Chondrocyte (in vitro differentiated cells): ENCODE measurements at places on chromosomes 1 and 21. TPM values are rescaled to one million over a fixed set of nuclear protein-coding genes. Genes with fewer than 3 reads are reported as not detected.

- peak overlapping the region; percentile 58 for H3K4me3 ChIP-seq
- H3K27me3 ChIP-seq: no peaks in the 10 kb centered on the region
- H3K27ac ChIP-seq: peak overlapping the region; percentile 90
- DNase-seq: no peak
Measured at GRCh38 chr1:109253803-109254620, 4.7 kb downstream of the CELSR2 start.

GRCh38 chr1:153357853-153358690 lies at the start of gene S100A9:
TSS of gene S100A9 (plus strand) at chr1:153357854. CDS start at chr1:153358284, 430 bp downstream.
- no peak for DNase-seq
- H3K4me3 ChIP-seq: no peak within 1 kb of the TSS
- no peak within 1 kb of the TSS for H3K27ac ChIP-seq
- H3K27me3 ChIP-seq: peaks cover 41% of the 10 kb centered on the region
- H3K4me1 ChIP-seq: no peaks in the 10 kb centered on the region

DNA sequence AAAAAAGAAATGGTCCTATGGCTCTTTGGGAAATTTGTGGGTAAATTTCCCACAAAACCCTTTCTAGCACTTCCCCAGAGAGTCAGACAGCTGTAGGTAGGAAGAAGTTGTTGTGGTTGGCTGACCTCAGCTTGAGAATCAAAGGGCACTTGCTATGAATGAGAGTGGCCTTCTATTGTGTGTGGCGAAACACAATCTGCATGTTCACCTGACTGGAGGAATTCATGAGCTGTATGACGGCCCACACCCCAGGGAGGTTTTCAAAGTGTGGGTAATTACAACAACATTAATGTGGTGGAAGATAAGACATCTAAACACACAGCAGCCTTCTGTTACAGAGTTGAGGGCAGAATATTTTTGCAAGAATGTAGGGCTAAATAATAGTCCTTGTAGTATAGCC lies 38.8 kb downstream of the NGF start:
- no peak for DNase-seq
- H3K27ac ChIP-seq: peak overlapping the region; percentile 67
- H3K27me3 ChIP-seq: no peaks in the 10 kb centered on the region
- peaks cover 90% of the 10 kb centered on the region for H3K4me1 ChIP-seq
- peaks cover 13% of the 10 kb centered on the region for H3K36me3 ChIP-seq

DNA sequence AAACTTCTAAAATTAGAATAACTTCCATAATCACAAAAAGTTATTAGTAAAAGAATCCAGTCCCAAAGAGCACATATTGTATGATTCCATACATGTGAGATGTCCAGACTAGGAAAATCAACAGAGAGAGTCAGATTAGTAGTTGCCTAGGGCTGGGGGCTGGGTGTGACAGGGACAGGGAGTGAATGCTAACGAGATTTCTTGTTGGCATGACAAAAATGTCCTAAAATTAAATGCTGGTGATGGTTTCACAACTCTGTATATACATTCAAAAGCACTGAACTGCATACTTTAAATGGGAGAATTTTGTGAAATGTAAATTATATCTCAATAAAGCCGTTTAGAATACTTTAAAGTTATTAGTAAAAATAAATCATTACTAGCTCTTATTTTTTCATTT lies 92.2 kb downstream of the SLC44A5 start:
- peaks cover 12% of the 10 kb centered on the region for H3K27me3 ChIP-seq
- DNase-seq: no peak

GRCh38 chr1:89001510-89001909 lies 9.1 kb upstream of the KYAT3 start:
- H3K27me3 ChIP-seq: no peaks in the 10 kb centered on the region
- DNase-seq: no peak
- peaks cover 25% of the 10 kb centered on the region for H3K36me3 ChIP-seq

- H3K4me1 ChIP-seq: peaks cover 82% of the 10 kb centered on the region
- no peak for DNase-seq
- H3K4me3 ChIP-seq: no peak overlapping the region
- H3K27ac ChIP-seq: peak overlapping the region; percentile 55
Measured at GRCh38 chr1:214518361-214518760, 33.0 kb downstream of the PTPN14 start.

DNA sequence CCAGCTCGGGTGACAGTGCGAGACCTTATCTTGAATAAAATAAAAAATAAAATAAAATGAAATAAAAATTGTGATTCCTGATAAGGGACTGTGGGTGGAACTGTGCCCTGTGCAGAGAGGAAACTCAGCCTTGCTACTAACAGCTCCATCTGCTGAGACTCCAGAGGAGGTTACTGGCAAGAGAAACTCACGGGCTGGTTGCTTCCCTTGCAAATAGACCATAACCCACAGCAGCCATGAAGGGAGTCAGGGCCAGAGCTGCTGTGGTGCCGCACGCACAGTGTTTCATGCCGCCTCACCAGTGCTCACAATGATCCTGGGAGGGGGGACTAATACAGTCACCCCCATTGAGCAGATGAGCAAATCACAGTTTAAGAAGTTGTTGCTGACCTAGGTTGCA lies 13.7 kb downstream of the ZBTB17 start:
- H3K27ac ChIP-seq: no peak overlapping the region
- no peaks in the 10 kb centered on the region for H3K36me3 ChIP-seq
- DNase-seq: no peak

GRCh38 chr1:27940297-27940696 lies 5.5 kb downstream of the SMPDL3B start:
- no peaks in the 10 kb centered on the region for H3K36me3 ChIP-seq
- H3K4me3 ChIP-seq: no peak overlapping the region
- H3K4me1 ChIP-seq: peaks cover 7% of the 10 kb centered on the region

DNA sequence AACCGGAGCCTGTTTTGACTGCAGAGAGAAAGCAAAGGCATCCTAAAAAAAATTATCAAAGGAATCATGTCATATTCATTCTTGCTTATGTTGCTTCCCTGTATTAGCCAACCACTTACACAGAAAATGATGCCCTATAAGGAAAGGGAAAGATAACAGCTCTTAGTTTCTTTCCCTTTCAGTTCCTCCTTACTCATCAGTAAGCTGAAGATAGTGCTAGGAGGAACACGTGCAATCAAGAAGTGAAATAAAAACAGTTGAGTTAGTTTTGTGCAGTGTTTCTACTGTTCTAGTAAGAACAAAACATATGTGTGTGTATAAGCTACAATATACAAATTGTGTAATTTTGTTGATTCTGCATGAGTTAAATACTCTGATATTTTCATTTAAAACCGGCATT lies 45.3 kb upstream of the MTF2 start:
- H3K27ac ChIP-seq: no peak overlapping the region
- H3K36me3 ChIP-seq: no peaks in the 10 kb centered on the region
- H3K4me1 ChIP-seq: no peaks in the 10 kb centered on the region
- DNase-seq: no peak
- H3K4me3 ChIP-seq: no peak overlapping the region

DNA sequence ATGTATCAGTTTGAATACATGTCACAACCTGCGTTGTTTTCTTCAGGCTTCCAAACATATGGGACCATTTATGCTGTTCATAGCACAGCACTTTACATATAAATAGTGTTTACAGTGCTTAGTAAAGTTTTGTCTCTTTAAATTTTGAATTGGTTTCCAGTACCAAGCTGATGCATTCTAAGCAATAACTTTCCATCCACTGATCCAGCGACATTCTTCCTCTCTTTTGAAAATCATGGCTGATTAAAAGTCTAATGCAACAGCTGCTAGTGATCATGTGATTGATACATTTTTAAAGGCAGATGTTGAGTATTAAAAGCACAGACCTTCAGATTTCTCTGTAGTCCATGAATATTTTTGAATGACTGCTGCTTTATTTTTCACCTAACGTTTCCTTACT lies 154.9 kb downstream of the PTPRC start:
- peaks cover 6% of the 10 kb centered on the region for H3K36me3 ChIP-seq
- H3K27me3 ChIP-seq: no peaks in the 10 kb centered on the region
- no peak overlapping the region for H3K4me3 ChIP-seq
- H3K27ac ChIP-seq: no peak overlapping the region

DNA sequence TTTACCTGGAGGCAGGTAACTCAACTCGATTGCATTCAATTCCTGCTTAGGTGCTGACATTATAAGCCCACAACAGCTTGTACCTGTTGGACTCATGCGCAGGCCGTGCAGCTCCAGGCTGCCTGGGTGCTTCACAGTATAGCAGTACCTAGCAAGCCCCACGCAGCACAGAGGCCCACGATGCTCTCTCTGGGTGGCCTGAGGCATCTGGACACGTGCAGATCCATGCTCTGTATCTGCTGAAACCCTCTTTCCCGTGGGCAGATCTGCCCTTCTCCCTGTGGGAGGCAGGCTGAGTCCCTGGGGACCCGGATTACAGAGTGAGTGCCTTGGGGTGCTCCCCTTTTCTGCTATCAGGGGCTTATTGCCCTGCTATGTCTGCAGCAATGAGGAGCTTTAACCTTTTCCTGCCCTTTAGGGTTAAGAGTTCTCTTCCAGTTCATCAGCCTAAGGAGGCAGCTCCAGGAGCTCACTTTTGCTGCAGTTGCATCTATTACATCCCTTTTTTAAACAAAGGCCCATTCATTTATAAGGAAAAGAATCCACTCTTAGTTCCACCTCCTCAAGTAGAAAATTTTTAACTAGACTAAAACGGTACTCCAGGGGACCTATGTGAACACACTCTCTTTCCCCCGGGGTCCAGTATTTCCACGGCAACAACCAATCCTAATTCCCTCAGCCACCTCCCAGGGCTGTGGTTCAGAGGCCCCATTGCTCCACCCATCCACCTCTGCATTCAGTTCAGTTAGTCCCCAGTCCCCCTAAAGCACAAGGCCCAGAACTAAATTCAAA lies 19.3 kb downstream of the ITPKB start:
- H3K4me1 ChIP-seq: peaks cover 20% of the 10 kb centered on the region
- H3K27ac ChIP-seq: no peak overlapping the region
- H3K36me3 ChIP-seq: no peaks in the 10 kb centered on the region
- no peak for DNase-seq

GRCh38 chr1:1331068-1331965 lies at the start of gene TAS1R3:
TSS of gene TAS1R3 (plus strand) at chr1:1331280. CDS start at chr1:1331346, 66 bp downstream.
- H3K4me3 ChIP-seq: peak within 1 kb of the TSS; percentile 12
- peaks cover 9% of the 10 kb centered on the region for H3K4me1 ChIP-seq
- no peaks in the 10 kb centered on the region for H3K36me3 ChIP-seq
- no peaks in the 10 kb centered on the region for H3K27me3 ChIP-seq
- peak within 1 kb of the TSS; percentile 77 for H3K27ac ChIP-seq
- DNase-seq: no peak

GRCh38 chr1:225909477-225909876 lies 14.6 kb downstream of the PYCR2 start:
- H3K27me3 ChIP-seq: no peaks in the 10 kb centered on the region
- H3K36me3 ChIP-seq: peaks cover 2% of the 10 kb centered on the region
- H3K27ac ChIP-seq: no peak overlapping the region
- no peak for DNase-seq
- H3K4me3 ChIP-seq: no peak overlapping the region
- H3K4me1 ChIP-seq: peaks cover 3% of the 10 kb centered on the region

- no peaks in the 10 kb centered on the region for H3K27me3 ChIP-seq
- no peak overlapping the region for H3K27ac ChIP-seq
- peaks cover 3% of the 10 kb centered on the region for H3K4me1 ChIP-seq
Measured at GRCh38 chr1:199204231-199204630, 565.4 kb downstream of the PTPRC start.

- H3K4me3 ChIP-seq: no peak overlapping the region
- H3K4me1 ChIP-seq: peaks cover 16% of the 10 kb centered on the region
- H3K27me3 ChIP-seq: no peaks in the 10 kb centered on the region
- H3K27ac ChIP-seq: peak overlapping the region; percentile 36
- H3K36me3 ChIP-seq: peaks cover 8% of the 10 kb centered on the region
- DNase-seq: no peak
Measured at GRCh38 chr1:212958175-212958574, 7.8 kb downstream of the VASH2 start.

GRCh38 chr1:8211883-8212579 lies 105.9 kb upstream of the SLC45A1 start:
- DNase-seq: no peak
- H3K4me1 ChIP-seq: peaks cover 66% of the 10 kb centered on the region
- H3K27ac ChIP-seq: peak overlapping the region; percentile 98
- H3K4me3 ChIP-seq: peak overlapping the region; percentile 26

DNA sequence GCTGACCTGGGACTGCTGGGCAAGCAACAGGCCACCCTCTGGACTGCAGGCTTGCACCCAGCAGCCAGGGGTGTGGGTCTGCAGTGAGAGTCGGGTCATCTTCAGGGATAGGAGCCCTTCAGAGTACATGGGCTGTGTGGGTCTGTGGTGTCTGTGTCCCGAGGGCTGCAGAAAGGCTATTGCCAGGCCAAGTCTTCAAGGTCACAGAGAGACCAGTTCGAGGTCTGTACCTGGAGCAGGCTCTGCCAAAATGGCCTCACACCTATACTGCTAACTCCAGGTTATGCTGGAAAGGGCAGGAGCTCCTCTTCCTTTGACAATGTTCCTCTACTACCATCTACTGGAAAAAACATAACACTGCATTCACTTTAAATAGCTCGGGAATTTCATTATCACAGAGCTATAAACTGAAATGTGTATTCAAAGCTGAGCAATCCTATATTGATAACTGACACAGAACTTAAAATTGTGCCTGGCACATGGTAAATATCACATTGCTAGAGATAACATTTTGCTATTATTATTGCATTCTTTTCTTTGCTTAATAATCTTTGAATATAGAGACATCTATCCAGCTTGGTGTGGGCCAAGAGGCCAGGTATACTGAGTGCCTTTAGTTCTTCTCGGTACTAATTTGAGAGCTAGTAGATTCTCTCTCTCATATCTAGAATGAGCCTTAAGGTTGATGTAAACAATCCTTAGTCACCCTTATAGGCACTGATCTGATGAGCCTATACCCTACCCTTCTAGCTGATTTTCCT lies 6.9 kb upstream of the DNAH14 start:
- no peak overlapping the region for H3K4me3 ChIP-seq
- no peaks in the 10 kb centered on the region for H3K27me3 ChIP-seq
- no peaks in the 10 kb centered on the region for H3K4me1 ChIP-seq
- DNase-seq: no peak
- no peak overlapping the region for H3K27ac ChIP-seq
- no peaks in the 10 kb centered on the region for H3K36me3 ChIP-seq

Gene TAS1R1
- not detected in 3 replicates for total RNA-seq

Gene OXCT2
- 0.29 to 0.72 TPM in 2 of 3 replicates, not detected in the other for total RNA-seq

Gene APCS
- not detected in 3 replicates for total RNA-seq

Gene SPRR2F
- total RNA-seq: not detected in 3 replicates

Gene DPYD
- 5.3 to 46.3 TPM (median 6.8 TPM) in 3 replicates for total RNA-seq

Gene INAVA
- 3.8 to 6.8 TPM (median 5.0 TPM) in 3 replicates for total RNA-seq
